ENCODE measurements at places on chromosomes 12 and 14.

- DNase-seq = no peak
These were observed 135.7 kb downstream of the SCARB1 start for GRCh38 chr12:124727922-124728321.

DNA sequence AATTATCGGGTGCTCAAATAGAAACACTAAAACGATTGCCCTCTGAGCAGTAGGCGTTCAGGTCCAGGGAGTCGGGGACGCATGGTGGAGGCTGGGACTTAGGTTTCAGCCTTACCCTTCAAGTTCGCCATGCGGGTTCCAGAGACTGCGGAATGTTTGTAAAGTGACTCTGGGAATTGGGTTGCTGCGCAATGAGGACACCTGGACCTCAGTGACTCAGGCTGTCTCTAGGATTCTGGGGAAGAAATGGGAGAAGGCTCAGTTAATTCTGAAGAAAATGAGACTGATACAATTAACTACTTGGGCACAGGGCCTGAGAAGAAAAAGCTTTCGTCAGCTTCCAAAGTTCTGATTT lies 1.1 kb downstream of the LGALS3 start:
- no peak for DNase-seq

- DNase-seq = no peak
These were observed 32.6 kb downstream of the TNFAIP2 start for GRCh38 chr14:103155826-103156394.

GRCh38 chr14:79575032-79575431 lies 636.3 kb downstream of the DIO2 start:
- DNase-seq = no peak
